NCI-H187 treated with DMSO at 0.1 percent for 48 hours (cell line): ENCODE measurements at places on chromosomes 3 and 15.
A peak's percentile ranks its signal among the peaks of the same experiment; 100 is the strongest.

DNA sequence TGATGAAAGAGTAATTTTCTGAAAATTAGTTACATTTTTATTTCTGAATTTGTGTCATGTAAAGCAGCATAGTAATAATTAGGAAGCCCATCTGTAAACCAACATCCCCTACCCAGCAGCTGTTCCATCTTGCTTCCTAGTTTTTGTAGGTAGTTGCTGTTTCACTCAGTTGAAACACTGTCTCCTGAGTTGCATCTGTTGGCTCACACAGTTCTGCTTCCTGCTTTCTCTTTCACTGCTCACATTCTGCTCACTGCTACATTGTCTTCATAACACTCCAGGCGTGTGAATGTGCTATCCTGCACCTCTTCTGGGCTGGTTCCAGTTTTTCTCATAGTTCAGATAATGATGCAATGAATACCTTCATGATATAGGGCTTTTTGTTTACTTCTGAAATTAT, 123.4 kb downstream of the EPHB1 start:
- DNase-seq = no peak

- no peak for DNase-seq
Observed at GRCh38 chr15:90083419-90083818, 18.8 kb downstream of the IDH2 start.

GRCh38 chr3:189978753-189979152, 141.9 kb downstream of the P3H2 start:
- no peak for DNase-seq

- no peak for DNase-seq
Observed at GRCh38 chr15:69693059-69693458, 240.4 kb downstream of the RPLP1 start.

- DNase-seq = no peak
Observed at GRCh38 chr15:38220606-38221273, 31.9 kb upstream of the SPRED1 start.

DNA sequence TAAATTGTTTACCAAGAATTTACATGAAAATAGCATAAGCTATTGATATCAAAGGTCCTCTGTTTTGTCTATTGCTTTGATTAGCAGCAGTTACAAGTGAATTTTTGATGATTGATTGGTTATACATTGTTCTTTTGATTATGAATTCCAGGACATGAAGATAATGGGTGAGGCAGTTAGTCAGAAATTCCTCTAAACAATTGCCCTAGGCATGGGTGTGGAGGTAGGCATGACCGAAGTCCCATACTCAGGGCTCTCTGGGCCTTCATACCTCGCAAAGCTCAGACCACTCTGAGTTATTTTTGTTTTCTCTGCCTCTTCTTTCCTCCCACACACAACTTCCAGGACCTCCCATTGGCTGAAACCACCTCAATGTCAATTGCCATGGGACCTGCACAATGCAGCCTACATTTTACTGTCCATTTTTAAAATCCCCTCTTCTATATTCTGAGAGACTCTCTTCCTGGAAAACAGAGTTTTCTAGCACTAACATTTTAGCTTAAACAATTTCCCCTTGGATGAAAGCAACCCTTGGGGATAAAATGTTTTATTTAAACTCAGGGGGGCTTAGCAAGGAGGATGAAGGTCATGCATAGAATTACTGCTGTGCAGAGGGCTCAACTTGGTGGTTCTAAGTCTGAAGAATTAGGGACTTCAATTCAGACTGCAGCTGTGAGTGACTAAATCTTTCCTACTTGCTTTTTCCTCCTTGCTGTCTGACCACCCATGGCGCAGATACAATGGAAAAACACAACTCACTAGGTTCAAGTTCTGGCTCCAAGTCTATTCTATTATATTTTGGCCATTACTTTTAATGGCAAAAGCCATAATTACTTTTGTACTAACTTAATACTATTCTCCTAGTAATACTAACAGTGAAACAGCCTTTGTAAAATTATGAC, 594.8 kb downstream of the NTRK3 start:
- no peak for DNase-seq

DNA sequence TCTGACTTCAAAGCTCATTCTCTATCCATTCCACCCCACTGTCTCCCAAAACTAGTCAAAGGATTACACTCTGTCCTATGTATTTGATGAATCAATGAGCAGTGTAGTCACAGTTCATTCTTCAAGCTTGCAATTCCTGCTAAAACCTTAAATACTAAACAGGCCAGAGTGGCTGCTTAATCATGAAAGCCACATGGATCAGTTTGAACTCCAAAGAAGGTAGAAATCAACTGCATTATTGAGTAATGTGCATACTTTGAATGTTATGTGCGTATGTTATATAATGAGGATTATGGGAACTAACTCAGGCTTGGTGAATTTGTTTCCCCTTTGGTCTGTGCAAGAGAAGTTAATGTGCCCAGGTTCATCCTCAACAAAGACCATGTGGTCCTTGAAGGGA, 45.4 kb downstream of the PRICKLE2 start:
- DNase-seq = no peak

GRCh38 chr3:149528340-149528650, 53.8 kb downstream of the TM4SF4 start:
- no peak for DNase-seq

- no peak for DNase-seq
Observed at GRCh38 chr15:48463366-48463880, 132.2 kb downstream of the DUT start.

- no peak for DNase-seq
Observed at GRCh38 chr3:79247725-79248043, 520.1 kb downstream of the ROBO1 start.

- no peak for DNase-seq
Observed at GRCh38 chr3:112136959-112137693, 4.1 kb upstream of the GCSAM start.

DNA sequence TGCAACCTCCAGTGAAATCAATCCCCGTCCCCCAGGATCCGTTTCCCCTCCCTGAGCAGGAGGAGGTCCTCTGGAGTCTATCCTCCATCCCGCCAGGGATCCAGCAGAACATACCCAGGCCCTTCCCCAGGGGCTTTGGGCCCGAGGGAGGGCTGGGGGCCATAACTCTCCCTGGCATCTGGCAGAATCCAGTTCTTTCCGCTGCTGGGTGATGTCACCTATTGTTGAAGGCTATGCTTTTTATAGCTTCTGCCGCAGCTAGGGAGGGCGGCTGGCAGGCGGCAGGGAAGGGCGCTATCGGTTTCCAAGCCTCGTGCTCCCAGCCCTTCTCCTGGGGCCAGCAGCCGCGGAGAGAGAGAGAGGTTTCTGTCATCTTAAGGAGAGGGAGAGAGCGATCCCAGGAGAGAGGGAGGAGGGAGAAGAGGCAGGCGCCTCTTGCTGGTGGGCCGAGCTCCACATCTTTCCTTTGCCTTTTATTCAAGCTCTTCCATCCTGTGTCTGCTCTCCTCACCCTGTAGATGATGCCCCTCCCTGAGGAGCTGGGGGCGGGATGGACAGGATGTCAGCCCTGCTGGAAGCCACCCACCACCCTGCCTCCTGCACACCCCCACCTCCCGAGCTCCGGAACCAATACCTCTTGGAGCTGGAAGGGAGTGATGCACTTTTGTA, 120.1 kb downstream of the ANP32A start:
- peak; percentile 42 for DNase-seq

DNA sequence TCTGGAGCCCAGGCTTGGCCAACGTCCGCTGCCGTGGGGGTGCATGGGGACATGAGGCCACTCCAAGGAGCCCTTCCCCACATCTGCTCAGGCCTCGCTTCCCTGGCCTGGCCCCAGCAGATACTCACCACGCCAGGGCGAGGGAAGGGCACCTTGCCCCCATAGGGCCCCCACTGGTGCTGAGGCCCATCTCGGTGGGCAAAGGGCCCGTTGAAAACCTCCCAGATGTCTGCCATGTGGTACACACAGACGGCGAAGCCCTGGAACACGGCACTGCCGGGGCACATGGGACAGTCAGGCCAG, 4.7 kb downstream of the SEMA3G start:
- DNase-seq = no peak

- DNase-seq = no peak
Observed at GRCh38 chr3:190051641-190052040, 69.1 kb downstream of the P3H2 start.

GRCh38 chr3:45841420-45841756, 531 bp downstream of the LZTFL1 start:
- DNase-seq = no peak

DNA sequence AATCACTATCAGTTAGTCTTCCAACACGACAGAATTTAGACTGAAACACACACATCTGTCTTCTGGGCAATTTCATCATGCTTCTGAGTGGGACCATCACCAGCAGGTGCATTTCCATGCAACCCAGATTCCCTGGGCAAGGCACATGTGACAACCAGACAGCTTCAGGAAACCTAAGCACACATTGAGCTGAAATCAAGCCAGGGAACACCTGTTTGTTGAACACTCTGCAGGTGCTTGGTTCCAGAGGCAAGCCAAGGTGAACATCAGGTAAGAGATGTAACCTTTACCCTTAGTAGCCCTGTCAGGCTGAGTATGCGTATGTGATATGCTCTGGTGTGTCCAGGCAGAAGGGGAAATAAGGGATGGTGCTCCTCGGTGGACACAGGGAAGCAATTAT, 3.3 kb upstream of the PSMD2 start:
- no peak for DNase-seq

DNA sequence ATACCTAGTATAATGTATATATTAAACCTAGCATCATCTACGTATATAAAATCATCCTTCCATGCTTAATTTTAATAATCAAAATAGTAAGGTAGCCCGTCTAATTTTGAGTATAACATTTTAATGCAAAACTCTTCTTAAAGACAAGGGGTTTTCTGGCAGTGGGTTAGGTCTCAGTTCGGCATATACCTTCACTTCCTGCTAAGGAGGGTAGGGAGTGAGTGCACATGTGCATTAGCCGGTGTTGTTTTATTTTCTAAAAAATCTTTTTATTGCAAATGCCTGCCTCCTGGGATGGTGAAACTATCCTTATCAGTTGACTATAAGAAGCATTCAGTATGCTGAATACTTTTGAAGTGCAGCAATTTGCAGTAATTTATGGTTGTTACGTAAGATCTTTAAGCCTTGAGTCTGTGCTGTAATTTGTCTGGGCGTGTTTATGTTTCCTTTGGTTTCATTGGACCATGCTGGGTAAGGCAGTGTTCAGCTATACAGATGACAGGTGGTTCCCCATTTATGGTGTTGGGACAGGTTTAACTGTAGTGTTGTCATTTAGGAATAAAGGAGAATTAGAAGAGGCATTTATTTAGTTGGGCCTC, 11.7 kb downstream of the ARHGEF26 start:
- no peak for DNase-seq

DNA sequence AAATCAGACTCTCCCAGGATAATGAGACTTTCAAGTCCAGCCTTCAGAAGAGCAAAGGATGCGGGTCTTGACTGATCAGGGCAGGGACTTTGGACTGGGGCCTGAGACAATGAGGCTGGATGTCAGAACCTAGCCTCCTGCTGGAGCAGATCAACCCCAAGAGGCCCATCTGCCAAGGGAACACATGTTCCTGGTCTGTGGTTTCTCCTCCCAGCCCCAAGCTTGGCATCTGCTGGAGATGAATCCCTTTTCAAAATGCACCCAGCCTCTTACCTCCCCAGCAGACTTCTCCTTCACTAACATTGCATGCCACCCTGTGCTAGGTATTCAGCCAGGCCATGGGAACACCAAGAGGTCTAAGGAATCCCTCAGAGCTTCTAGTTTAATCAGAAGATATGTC, 43.7 kb upstream of the MFGE8 start:
- no peak for DNase-seq

- no peak for DNase-seq
Observed at GRCh38 chr15:90086868-90087268, 15.4 kb downstream of the IDH2 start.

DNA sequence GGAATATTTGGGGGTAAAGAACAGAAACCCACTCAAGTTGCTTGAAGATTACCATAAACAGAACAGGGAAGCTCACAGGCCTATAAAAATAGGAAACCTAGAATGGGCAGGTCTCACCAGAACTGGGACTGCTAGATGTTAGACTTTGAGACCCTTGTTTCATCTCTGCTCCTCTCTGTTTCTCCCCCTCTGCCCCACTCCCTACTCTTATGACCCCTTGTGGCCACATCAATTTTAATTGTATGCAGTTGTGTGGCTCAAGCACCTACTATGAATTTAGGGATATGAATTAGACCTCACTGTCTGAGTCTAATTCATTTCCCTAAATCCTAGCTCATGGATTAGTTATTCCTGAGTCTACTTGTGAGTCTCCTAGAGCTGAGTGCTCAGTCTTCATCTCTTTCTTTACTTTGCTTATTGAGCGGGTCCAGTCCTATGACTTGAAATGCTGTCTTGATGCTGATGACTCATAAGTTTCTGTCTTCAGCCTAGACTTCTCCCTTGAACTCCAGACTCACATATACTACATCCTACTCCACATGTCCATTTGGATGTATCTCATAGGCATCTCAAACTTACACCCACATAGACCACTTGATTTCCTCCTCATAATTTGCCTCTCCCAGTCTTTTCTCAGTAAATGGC, 78.7 kb downstream of the ITPR1 start:
- no peak for DNase-seq

GRCh38 chr15:88274553-88275460, 18.3 kb upstream of the NTRK3 start:
- no peak for DNase-seq

DNA sequence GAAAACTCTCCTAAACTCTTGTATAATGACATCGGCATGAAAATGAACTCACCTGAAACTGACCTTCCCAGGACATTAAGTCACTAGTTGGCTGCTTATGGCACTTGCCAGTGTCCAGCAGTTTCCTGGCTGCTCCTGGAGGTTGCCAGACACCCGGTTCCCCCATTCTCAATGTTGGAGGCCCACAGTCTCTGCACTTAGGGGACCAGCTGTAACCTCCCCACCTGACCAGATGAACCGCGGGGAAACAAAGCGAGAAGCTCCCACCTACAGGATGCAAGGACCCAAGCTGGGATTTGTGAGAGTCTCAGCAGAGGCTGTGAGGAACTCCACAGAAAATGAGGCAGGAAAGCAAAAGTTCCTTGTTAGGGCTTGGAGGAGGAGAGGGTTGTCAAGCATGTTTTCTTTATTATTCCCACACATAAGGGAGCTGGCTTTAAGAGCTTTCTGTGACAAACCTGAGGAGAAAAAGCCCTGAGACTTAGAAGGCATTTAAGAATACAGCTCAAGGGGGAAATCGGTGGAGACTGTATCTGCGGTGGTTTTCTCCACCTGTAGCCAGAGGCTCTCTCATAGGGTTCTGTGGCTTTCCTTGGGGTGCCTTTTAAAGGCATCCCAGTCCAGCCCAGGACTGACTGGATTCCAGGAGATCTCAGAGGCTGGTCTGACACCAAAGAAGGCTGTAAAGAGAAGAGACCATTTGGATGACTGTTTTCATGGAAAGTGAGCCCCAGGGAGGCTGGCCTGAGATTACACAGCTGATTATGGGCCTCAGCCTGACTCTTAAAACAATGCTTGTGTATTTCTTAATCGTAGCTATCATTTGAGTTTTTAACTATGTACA, 4.6 kb downstream of the TPM1 start:
- no peak for DNase-seq
